ENCODE measurements at places on chromosomes 3 and 15.

GRCh38 chr15:63892794-63893441 lies 59.2 kb upstream of the HERC1 start:
- peak; percentile 61 for DNase-seq

DNA sequence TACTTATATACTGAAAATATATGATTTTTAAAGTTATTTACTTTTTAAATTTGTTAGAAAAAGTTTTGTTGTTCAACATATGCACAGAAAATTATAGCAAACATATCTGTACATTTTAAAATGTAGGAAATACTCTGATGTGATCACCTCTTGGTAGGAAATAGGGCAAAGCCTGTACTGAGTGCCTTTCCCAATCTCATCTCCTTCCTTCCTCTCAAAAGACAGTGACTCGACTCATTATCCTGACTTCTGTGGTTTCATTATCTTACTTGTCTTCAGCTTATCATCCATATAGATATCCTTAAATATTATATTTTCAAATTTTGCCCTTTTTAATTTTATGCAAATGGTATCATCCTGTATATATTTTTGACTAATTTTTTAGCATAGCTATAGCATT lies 18.4 kb upstream of the ALCAM start:
- no peak for DNase-seq

GRCh38 chr3:53258600-53259426 lies 3.0 kb upstream of the TKT start:
- no peak for DNase-seq

DNA sequence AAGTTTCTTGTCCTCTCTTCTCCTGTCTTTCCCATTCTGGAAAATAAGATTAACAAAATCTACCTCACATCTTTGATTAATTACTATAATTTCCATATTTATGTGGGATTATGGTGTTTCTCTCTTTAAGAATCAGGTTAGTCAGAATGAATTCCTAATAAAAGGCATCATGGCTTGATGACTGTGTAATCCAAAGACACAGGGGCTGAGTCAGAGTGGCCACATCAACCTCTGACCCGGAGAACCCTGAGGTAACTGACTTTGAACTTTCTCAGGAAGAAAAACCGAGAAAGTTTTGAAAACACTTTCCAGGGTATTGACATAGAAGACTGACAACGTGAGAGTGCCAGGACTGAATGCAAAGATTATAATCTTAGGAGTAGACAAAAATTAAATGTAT lies 170.3 kb upstream of the MCTP2 start:
- DNase-seq = no peak

DNA sequence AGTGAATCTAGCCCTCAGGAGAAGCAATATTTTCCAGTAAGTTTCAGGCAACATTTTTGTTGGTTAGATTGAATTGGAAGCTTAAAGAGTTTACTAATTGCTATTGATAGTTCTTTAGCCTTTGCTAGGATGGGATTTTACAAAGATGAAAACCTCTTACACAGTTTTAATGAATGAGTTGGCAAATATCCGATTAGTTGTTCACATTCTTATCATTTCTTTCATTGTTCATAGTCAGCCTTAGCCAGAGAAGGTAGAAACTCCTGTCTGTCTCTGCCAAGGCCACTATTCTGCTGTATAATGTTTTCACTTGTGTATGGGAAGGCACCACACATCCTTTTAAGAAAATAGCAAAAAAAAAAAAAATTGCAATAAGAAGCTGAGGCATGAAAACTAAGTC lies 222.0 kb upstream of the MANF start:
- no peak for DNase-seq

DNA sequence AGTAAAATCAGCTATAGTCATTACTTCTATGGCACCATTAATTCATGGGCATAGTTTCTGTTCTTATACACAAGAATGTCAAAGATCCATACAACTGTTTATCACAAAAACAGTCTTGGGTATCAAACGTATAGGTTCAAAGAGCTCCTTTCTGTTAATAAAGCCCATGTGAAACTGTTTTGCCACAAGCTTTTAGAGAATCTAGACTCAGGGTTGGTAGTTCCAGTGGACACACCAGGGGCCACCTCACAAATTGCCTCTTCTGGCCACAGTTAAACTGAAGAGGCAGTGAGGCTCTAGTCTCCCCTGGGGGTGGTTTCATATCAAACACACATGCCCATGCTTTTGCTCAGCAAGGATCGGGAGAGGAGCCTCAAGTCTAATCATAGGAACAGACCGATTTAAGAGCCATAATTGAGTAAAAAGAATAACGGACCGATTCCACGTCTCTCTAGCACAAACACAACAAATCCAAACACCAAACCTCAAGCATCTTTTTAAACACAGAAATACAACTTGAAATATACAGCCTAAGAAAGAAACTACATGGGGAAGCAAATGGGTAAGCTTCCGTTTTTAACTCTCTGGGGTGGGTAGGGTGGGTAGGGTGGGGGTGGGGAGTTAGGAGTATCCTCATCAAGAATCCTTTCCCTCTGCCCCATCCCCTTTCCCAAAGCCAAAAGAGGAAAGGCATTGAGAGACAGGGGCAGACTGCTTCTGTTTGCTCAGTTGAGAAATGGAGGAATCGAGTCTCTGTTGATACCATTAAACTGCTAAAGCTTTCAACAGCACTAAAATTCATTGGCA lies 443.3 kb downstream of the MAGI1 start:
- no peak for DNase-seq

- no peak for DNase-seq
Observed at GRCh38 chr3:182027366-182027765, 315.6 kb downstream of the SOX2 start.

DNA sequence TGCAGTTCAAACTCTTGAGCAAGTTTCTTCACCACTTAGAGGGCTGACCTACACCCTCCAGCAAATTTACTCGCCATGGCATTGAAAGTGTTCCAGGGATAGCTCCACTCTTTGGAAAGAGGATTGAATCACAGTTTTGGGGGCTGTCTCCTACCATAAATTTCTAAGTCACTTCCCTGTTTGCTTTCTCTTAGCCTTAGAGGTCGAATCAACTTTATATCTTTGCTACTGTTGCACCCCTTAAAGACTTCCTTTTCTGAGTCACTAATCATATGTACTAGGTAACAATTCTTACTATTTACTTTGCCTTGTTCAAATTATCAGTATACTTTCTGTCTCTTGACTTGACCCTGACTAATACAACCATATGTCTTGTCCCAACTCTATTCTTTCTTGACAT lies 1151.8 kb upstream of the ALCAM start:
- no peak for DNase-seq

DNA sequence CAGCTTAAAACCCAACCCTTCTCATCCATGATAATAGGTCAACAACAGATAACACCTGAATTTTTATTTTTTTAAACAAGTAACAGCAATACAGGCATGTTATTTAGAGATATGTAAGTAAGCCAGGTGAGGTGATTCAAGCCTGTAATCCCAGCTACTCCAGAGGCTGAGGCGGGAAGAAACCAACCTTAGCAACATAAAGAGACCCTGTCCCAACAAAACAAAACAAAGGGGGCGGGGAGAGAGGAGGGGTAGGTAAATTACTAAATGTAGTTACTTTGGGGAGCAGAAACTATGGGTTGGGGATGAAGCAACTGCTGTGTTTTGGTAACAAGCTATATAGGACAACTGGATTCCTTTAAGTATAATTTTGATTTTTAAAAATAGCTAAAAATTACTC lies 47.0 kb downstream of the GNB4 start:
- no peak for DNase-seq

DNA sequence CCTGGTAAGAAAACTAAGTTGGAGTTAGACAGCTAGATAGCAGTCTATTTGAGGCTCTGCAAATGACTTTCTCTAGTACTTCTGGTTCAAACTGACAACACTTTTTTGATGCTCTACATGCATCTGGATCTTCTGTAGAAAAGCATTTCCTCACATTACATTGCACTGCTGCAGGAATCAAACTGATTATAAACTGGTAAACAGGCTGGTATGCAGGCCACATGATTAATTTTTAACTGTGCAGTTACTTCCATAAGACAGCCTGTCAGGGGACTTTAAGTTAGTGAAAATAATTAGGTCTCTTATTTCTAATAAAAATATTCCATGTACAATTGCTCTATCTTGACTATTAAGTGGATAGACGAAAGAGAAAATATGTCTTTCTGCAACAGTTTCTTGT lies 550.0 kb upstream of the ALCAM start:
- DNase-seq = no peak

GRCh38 chr15:96037584-96037983 lies 292.9 kb upstream of the NR2F2 start:
- DNase-seq = no peak

GRCh38 chr15:93882141-93882540 lies 349.2 kb upstream of the MCTP2 start:
- DNase-seq = no peak

GRCh38 chr15:67033012-67033411 lies 32.4 kb upstream of the SMAD3 start:
- DNase-seq = no peak

DNA sequence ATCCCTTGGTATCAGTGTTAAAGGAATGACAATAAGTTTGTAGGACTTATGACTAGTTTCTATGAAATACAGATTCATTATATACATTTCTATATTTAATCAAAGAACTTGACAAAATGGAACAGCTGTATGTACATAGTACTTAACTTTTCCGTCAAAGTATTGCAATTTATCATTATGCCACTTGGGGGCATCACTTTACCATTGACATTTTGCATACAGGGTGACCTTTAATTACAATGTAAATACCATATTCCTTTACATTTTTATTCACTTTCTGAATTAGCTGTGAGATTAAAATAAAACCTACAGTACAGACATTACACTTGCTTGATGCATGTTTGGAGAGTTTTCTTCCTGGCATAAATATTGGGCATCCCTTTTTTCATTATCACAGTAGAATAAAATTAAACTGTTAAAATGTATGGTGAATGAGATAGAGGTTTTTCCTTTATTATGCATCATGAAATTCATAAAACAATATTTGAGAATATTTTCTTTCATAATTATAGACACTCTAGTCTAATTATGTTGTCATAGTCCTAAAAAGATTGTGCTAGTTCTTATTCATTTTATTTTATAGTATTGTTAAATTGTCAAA lies 6.9 kb downstream of the NEK11 start:
- DNase-seq = no peak

GRCh38 chr3:78848392-78849288 lies 919.2 kb downstream of the ROBO1 start:
- DNase-seq = no peak

DNA sequence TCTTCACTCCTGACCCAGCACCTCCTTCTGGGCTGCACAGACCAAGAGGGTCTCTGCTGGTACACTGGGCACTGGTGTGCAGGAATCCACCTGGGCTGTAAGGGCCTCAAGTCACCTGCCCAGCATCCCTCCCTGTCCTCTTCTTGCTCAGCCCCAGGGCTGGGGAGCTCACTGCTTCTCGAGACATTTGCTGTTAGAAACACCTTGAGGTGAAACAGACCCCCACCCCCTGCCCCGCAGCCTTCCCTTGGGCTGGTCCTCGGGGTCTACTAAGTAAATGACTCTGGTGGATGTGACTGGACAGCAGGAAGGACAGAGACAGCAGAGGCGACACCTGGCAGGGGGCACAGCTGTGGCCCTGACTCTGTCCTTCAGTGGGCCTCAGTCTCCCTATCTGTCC lies 29.1 kb downstream of the LOXL1 start:
- DNase-seq = no peak

DNA sequence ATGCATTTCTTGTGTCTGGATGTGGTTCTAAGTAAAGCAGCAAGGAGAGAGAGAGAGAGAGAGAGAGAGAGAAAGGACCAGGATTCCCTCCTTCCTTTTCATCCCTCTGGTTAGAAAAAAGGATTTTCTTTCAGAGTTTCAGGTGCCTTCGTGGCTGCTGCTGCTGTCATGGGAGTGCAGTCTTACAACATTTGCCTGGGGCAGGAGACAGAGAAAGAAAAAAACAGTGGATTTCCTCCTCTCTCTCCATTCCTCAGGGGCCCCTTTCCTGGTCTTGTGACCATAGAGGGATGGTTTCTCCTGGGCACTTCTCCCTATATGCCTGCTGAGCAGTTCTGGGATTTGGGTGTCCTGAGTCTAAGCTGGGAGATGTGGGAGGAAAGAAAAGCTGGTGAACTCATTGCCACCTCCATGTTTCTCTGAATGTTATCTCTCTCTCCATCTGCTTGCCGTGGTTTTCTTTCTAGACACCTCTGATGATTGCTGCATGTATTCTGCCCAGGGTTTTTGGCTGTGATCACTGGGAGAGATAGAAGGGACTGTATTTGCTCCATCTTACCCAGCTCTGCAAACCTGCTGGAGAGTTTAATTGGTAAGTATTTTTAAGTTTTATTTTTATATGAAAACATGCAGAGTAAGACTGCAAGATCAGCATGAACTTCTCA lies 142.4 kb upstream of the RGMA start:
- DNase-seq = no peak

GRCh38 chr15:68574046-68574445 lies 4.7 kb upstream of the CORO2B start:
- DNase-seq = no peak

- no peak for DNase-seq
Observed at GRCh38 chr3:50600141-50600753, 11.3 kb downstream of the CISH start.

GRCh38 chr3:39446444-39446843 lies 21.0 kb upstream of the MOBP start:
- no peak for DNase-seq

- no peak for DNase-seq
Observed at GRCh38 chr3:112786881-112787579, 59.6 kb downstream of the CD200R1L start.

DNA sequence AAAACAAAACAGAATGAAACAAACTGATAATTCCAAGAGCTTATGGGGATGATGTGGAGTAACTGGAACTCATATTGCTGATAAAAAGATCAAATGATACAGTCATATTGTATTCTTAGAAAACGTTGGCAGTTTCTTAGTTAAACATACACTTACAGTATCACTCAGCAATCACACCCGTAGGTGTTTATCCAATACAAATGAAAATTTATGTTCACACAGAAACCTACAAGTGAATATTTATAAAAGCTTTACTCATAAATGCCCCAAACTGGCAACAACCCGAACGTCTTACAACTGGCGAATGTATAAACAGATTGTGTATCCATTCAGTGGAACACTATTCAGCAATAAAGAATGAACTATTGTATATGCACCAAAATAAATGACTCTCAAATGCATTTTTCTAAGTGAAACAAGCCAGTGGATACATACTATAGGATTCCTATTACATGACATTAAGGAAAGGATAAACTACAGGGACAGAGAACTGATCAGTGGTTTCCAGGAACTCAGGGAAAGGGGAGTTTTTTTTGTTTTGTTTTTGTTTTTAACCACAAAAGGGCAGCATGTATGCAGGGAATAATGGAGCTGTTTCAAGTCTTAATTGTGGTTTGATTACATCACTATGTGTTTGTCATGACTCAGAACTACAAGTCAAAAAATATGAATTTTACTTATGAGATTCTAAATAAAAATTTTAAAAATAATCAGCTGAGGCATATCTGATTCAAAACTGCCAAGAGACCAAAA lies 71.8 kb upstream of the NDUFB4 start:
- DNase-seq = no peak

Data from stimulated activated CD8-positive, alpha-beta memory T cell treated with anti-CD3 and anti-CD28 coated beads, Interleukin-4, amount 100 ng/mL, for 4 hours (primary cell).